Heart right ventricle (tissue), 16 donors: ENCODE measurements at places on chromosomes 11 and 22. TPM values are rescaled to one million over a fixed set of nuclear protein-coding genes. Genes with fewer than 3 reads are reported as not detected.

Gene FAM111A
- polyA plus RNA-seq, result 22.5 TPM

Gene OTUB1
- polyA plus RNA-seq, result 87.0 TPM

Gene MMP11
- 9.9 TPM for polyA plus RNA-seq

Gene YPEL4
- 3.4 TPM for polyA plus RNA-seq

Gene TENM4
- 1.0 TPM for polyA plus RNA-seq

Gene GRM5
- not detected for polyA plus RNA-seq

Gene HPX
- 0.73 TPM for polyA plus RNA-seq

Gene PTGDR2
- 5.7 TPM for polyA plus RNA-seq

Gene OR56B1
- polyA plus RNA-seq, result not detected

Gene NFRKB
- polyA plus RNA-seq, result 6.5 TPM

Gene MMP27
- not detected for polyA plus RNA-seq

Gene GLYAT
- polyA plus RNA-seq, result not detected

Gene RAB38
- polyA plus RNA-seq, result 1.6 TPM

Gene LRP4
- 6.7 TPM for polyA plus RNA-seq

Gene PDE2A
- polyA plus RNA-seq, result 47.6 TPM

Gene HBE1
- not detected for polyA plus RNA-seq
